Right ventricle myocardium superior (tissue), 1 donor: ENCODE measurements at places on chromosomes 2 and 18.
A peak's percentile ranks its signal among the peaks of the same experiment; 100 is the strongest.

DNA sequence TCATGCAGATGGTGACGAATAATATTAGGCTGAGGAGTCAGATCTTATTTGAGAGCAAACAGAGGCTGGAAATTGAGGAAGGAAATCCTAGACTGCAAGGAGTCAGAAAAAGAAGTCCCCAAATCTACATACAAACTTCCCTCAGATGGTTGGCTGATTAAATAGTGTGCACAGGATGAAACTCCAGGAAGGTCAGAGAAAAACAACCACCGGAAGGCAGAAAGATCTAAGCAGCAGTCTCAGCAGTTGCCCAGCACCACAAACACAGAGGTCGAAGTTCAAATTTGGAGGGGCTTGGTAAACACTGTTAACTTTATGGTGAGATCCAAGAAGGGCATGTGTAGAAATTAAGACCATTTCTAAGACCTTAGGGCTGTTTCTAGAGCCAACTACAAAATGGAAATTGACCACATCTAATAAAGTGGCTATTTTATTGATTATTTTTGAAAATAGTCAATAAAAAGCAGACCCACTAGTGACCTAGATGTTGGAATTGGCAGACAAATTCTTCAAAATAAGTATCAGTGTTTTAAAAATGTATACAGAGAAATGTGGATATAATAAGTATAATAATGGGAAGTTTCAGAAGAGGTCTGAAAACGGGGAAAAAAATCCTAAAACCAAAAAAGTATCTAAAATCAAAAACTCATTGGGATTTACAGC lies 134.8 kb downstream of the GALNT1 start:
- DNase-seq, result no peak

- no peak for DNase-seq
These were observed 19.9 kb downstream of the TPRKB start for GRCh38 chr2:73717251-73717606.

DNA sequence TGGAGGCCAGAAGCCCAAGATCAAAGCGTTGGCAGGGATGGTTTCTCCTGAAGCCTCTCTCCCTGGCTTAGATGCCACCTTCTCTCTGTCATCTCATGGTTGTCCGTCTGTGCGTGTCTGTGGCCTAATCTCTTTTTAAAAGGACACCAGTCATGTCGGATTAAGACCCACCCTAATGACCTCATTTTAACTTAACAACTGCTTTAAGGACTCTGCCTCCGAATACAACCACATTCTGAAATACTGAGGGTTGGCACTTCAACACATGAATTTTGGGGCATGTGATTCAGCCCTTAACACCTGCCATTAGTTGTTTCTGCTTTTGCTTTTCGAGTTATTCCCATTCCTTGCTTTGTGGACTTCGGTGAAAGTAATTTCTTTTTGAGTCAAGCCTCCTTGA lies 97.8 kb upstream of the SMIM21 start:
- DNase-seq, result no peak

- peak; percentile 59 for DNase-seq
These were observed 27.6 kb upstream of the ASAP2 start for GRCh38 chr2:9178904-9179571.

- DNase-seq, result no peak
These were observed 1590.0 kb upstream of the LRRTM1 start for GRCh38 chr2:81894451-81894990.

DNA sequence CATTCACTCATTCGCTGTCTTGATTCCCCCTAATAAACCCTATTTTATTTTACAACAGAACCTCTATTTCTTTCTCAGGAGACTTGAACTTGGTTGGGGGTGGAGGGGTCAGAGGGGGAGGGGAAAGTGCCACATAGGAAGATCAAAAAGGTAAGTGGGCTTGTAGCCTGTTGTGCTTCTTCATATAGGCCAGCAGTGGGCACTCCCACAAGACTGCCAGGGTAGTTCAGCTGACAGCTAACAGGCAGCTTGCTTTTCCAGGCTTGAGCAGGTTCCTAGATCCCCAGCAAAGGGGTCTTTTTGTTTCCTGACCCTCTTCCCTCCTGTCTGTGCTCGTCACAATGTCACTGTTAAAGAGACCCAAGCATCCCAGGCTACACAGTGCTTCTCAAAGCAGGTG lies 829 bp upstream of the KIAA2012 start:
- DNase-seq, result no peak

DNA sequence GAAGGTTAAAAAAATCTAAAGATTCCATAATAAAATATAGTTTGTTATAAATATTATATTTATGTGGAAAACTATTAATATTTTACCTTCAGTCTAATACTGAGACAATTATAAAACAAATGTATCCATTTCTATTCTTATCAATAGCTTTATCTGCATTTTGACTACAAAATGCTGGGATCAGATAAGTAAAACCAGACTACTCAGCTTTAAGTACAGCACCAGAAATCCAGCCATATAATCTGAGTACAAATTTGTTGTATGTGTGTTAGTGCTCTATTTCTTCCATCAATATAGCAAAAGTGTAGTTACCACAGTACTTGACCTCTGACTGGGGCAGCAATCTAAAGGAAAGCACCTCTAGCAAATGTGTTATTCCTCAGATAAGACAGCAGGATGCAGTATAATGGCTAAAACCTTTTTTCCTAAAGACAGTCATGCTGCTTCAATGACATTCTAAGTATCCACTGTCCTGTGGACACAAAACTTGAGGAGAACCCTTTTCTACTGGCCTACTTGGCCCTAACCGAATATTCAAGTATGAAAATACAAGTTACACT lies 68.1 kb downstream of the OLA1 start:
- DNase-seq, result no peak

DNA sequence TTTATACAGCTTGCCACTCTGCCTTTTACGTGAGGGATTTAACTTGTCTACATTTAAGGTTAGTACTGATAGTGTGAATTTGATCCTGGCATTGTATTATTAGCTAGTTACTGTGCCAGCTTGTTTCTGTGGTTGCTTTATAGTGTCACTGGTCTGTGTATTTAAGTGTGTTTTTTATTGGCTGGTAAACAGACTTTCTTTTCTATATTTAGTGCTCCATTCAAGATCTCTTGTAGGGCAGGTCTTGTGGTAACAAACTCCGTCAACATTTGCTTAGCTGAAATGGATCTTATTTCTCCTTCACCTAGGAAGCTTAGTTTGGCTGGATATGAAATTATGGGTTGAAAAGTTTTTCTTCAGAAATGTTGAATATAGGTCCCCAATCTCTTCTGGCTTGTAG lies 1971.0 kb upstream of the LRRTM1 start:
- DNase-seq, result no peak

DNA sequence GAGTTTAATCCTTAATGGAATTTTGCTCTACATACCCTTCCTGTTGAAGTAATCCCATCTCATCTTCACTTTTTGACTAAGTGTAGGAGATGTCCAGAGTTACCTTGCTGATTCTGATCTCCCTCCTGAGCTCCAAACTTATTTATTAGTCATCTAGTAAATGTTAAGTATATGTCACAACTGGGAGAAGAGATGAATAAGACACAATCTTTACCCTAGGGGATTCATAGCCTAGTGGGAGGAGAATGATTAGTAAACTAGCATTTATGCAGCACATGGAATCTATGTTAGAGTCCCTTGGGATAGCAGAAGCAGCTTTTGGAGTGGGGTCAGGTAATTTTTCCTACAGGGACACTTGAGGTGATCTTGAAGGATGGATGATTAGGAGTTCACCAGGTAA lies 20.7 kb downstream of the ACVR2A start:
- no peak for DNase-seq

DNA sequence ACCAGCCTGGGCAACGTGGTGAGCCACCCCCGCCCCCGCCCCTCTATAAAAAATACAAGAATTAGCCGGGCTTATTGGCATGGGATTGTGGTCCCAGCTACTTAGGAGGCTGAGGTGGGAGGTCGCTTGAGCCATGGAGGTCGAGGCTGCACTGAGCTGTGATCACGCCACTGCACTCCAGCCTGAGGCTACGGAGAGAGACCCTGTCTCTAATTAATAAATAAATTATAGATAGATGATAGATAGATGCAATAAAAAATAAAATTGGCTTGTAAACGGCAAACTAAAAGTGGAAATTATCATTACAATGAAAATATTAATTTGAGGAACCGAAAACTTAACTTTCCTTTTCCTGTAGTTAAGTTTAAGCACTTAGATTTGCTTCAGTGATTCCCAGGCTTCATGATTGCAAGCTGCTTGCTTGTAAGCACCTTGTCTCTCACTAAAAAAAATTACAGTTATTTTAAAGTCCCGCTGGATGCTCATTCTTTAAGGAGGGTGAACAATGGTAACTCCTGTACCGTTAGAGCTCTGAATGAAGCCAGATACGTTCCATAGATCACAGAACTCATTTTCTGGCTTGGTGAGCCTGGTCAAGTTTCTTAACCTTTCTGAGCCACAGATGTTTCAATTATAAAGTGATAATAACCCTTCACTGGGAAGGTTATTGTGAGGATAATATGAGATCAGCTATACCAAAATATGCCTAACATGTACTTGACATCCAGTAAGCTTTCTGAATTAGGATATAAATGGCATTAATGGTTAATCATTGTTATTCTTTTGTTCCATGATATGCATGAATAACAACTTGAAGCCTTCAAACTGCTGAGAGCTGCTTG lies 9.3 kb upstream of the NARS1 start:
- DNase-seq, result no peak

DNA sequence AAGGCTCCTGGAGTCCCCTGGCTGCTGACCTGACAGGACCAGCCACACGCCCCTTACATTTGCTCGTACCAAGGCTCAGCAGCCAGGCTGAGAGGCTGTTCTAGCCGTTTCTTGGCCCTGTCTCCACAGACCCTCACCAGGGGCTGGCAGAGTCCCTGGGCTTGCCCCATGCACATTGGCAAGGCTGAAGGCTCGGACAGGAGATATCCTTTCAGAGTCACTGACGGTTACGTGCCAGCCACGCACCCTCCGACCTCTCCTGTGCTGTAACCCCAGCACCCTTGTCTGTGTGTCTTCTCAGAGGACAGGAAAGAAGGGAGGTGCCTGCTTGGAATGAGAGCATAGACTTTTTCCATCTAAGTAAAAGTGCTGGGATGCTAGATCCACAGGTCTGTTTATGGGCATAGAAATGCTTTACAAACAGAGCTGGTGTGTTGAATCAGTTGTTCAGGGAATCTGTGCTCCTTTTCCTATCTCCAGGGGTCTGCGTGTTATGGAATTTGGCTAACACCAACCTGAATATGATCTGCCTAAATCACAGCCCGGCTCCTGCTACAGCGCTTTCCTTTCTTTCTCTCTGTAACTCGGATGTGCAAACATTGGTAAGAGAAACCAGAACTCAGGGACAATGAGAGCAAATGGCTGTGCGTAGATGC lies 41.0 kb downstream of the COPS8 start:
- no peak for DNase-seq

- no peak for DNase-seq
These were observed 14.5 kb downstream of the CLIP4 start for GRCh38 chr2:29129586-29130281.

DNA sequence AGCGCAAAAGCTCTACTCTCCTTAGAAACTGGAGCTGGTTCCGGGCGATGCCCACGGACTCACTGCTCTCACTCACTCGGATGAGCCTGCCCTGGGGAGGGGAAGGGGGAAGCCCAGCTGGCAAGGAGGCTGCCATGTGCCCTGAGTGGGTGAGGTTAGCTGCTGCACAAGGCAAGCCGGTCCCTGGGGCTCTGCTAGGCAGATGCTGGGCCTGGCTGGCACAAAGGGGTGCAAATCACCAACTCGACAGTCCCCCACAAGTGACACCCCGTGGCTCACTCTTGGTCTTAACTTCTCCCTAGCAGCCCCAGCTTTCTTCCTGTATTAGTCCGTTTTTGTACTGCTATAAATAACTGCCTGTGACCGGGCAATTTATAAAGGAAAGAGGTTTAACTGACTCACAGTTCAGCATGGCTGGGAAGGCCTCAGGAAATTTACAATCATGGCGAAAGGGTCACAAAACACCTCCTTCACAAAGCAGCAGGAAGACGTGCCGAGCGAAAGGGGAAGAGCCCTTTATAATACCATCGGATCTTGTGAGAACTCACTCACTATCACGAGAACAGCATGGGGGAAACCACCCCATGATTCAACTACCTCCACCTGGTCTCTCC lies 33.2 kb downstream of the ADCY3 start:
- no peak for DNase-seq

DNA sequence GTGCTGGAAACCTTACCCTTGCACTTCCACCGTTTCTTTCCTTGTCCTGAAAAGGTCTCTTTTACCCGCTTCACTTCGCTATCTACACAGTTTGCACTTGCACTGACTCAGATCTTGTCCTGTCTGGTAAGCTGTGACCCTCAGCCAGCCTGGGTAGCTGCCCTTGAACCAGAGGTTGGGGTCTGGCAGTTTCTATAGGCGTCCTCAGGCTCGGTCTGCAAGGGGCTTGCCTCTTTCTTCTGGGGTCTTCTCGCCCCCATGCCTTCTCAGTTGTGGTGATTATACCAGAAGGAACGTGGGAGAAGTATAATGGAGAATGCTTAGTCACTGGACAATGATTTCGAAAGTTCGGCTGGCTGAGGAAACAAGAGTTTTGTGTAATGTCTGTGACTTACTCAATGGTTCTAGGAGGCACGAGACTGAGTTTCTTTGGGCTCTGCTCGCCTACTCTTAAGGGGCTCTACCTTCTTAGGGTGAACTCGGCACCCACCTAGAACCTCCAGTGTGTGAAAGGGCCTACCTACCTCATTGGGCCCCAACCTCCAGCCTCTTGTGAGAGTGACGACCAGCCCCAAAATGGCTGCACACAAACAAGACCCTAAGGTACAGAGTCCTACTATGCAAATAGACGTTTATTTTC lies 6.9 kb upstream of the STAT1 start:
- no peak for DNase-seq

- DNase-seq, result no peak
These were observed 1.8 kb upstream of the HDAC4 start for GRCh38 chr2:239402666-239403065.

- no peak for DNase-seq
These were observed 191.4 kb downstream of the TMEM163 start for GRCh38 chr2:134527381-134527780.

DNA sequence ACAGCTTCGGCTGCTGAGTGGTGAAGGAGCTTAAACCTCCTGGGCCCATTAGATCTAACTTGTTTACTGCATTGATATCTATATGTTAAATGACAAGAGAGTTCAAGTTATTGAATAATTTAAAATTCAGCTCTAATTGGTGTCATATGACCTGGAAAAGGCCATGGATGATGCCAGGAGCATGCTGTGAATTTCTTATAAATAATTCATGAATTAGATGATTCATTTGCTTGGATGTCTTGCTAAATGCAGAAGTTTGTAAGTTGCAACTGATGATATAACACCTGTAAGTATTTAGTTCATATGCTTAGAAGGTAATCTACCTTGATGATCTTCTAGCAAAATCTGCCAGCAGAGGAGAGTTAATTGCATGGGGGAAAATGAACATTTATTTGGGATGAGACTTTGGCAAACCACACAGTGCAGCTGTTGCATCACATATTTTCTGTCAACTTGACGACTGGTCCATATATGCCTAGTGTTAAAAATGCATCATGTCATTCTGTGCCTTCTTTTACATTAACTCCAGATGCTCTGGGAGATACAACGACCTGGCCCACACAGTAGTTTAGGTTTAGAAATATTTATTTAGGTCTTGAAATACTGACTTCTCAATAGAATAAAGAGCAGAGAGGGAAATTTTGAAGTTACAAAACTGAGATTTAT lies 226.3 kb downstream of the KIAA1328 start:
- DNase-seq, result no peak
